ENCODE measurements at places on chromosomes 6 and 20.

- no peak for DNase-seq
Observed at GRCh38 chr20:56299362-56299761, 50.8 kb downstream of the MC3R start.

GRCh38 chr6:105091140-105091829 lies 88.5 kb downstream of the POPDC3 start:
- DNase-seq: peak; percentile 81

- DNase-seq: no peak
Observed at GRCh38 chr6:54903884-54904283, 57.3 kb downstream of the FAM83B start.

DNA sequence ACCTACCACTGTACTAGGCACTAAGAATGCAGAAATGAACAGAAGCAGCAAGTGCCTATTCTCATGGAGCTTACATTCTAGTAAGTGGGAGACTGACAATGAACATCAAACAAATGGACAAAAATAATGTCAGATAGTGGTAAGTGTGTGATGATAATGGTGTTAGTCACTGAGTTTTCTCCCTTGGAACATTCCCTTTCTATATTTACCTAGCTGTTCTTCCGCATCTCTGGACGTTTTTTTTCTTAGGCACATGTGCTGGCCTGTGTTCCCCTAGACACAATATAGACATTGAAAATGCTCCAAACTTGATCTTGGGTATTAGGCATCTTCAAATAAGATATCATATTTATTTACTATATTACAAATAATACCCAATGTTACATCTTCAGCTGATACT lies 218.1 kb upstream of the GJE1 start:
- DNase-seq: no peak

DNA sequence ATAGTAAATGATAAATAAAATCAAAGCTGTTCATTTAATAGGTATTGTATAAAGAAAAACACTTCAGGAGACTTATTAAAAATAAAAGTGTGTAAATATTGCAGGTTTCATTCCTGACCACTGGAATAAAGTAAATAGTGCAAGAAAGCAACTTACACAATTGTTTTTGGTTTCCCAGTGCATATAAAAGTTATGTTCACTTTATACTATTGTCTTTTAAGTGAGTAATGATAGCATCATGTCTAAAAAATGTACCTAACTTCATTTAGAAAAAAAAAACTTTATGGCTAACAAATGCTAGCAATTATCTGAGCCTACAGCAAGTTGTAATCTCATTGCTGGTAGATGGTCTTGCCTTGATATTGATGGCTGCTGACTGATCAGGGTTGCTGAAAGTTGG lies 726.6 kb upstream of the POU3F2 start:
- no peak for DNase-seq

- no peak for DNase-seq
Observed at GRCh38 chr6:17945575-17945974, 41.9 kb downstream of the KIF13A start.

Data from islet precursor cell (in vitro differentiated cells).